ENCODE measurements at places on chromosomes 5 and 9. TPM values are rescaled to one million over a fixed set of nuclear protein-coding genes. Genes with fewer than 3 reads are reported as not detected.

ARL15 gene
- total RNA-seq: 29.1 TPM

STPG3 gene
- not detected for total RNA-seq

DNAJC25 gene
- 12.2 TPM for total RNA-seq

S100Z gene
- total RNA-seq: not detected

CTNND2 gene
- total RNA-seq: 4.5 TPM

NHP2 gene
- 135 TPM for total RNA-seq

CTXN3 gene
- not detected for total RNA-seq

TSPAN17 gene
- total RNA-seq: 56.5 TPM

GGTA1 gene
- total RNA-seq: 0.18 TPM

SPINK6 gene
- not detected for total RNA-seq

DNAI1 gene
- total RNA-seq: 1.8 TPM

BTNL3 gene
- not detected for total RNA-seq

CLIC3 gene
- total RNA-seq: 0.39 TPM

PCDHGA10 gene
- total RNA-seq: 34.0 TPM

ZNF79 gene
- 11.5 TPM for total RNA-seq

SH3PXD2B gene
- 70.4 TPM for total RNA-seq

ROPN1L gene
- total RNA-seq: 0.77 TPM

GLRA1 gene
- total RNA-seq: not detected

SLC6A19 gene
- not detected for total RNA-seq

KIF4B gene
- total RNA-seq: not detected

TMEM203 gene
- total RNA-seq: 30.9 TPM

ADGRD2 gene
- not detected for total RNA-seq

PCDHB13 gene
- 3.3 TPM for total RNA-seq

QRFP gene
- not detected for total RNA-seq

MOB3B gene
- 3.9 TPM for total RNA-seq

LCN12 gene
- not detected for total RNA-seq

Data from astrocyte (in vitro differentiated cells and primary cell).